ENCODE measurements at places on chromosomes 3 and 15.

GRCh38 chr3:32082721-32083120, 23.7 kb upstream of the GPD1L start:
- no peak for ATAC-seq

- no peak for ATAC-seq
Observed at GRCh38 chr3:111045564-111045963, 26.1 kb upstream of the NECTIN3 start.

DNA sequence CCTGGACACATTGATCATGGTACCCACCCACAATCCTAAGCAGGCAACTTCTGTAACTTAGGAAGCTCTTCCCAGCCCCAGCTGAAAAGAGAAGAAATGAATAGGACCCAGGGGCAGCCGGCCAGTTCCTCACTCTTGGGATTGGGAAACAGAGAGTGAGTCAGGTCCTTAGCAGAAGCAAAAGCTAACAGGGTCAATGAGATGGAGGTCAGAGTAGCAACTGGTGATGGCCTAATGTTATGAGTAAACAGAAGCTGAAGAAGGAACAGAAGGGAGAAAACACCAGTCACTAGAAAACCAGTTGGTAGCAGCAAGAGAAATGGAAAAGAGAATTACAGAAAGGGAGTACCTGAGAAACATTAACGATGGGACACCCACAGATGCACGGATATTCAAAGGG, 20.0 kb downstream of the RIOX2 start:
- ATAC-seq, result no peak

- no peak for ATAC-seq
Observed at GRCh38 chr3:21509731-21510470, 241.1 kb downstream of the ZNF385D start.

DNA sequence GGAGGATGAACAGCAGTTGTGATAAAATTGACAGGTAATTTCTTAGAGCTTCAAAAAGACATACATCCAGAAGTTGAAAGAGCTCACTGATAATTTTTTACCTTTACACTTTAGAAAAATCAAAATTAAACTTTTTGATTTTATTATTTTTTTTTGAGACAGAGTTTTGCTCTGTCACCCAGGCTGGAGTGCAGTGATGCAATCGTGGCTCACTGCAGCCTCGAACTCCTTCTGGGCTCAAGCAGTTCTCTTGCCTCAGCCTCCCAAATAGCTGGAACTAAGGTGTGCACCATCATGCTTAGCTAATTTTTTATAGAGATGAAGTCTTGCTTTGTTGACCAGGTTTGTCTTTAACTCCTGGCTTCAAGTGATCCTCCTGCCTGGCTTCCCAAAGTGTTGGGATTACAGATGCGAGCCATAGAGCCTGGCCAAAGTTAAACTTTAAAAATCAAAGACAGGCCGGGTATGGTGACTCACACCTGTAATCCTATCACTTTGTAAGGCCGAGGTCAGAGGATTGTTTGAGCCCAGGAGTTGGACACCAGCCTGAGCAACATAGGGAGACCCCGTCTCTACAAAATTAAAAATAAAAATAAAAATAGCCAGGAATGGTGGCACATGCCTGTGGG, 21.7 kb downstream of the PLA2G4F start:
- no peak for ATAC-seq

- no peak for ATAC-seq
Observed at GRCh38 chr15:100254285-100254684, 87.5 kb downstream of the ADAMTS17 start.

- peak; percentile 2 for ATAC-seq
Observed at GRCh38 chr3:172709774-172710663, 848 bp downstream of the NCEH1 start.

- ATAC-seq, result no peak
Observed at GRCh38 chr15:60020736-60021135, 16.6 kb downstream of the FOXB1 start.

DNA sequence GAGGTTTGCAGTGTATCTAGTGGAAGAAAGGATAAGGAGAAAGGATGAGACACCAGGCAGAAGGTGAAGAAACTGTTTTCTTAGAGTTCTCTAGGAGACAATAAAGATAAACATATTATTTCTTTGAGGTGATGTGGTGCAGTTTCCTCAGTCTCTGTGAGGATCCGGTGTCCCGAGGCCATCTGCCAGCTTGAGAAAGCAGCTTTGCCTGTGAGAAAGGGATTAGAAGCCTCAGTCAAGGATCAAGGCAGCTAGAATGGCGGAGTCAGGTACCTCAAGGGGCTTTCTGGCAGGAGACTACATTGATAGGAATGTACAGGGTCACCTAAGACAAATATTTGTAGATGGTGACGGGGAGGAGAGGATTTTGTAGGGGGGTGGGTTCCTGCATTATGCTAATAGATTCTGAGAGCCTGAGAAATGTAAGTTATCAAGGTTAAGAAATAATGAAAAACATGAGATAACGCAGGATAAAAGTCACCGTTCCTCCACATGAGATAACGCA, 103.9 kb upstream of the MB21D2 start:
- no peak for ATAC-seq

GRCh38 chr3:159913712-159914414, 74.8 kb upstream of the IL12A start:
- ATAC-seq, result no peak

- no peak for ATAC-seq
Observed at GRCh38 chr3:178131801-178132200, 404.4 kb upstream of the KCNMB2 start.

DNA sequence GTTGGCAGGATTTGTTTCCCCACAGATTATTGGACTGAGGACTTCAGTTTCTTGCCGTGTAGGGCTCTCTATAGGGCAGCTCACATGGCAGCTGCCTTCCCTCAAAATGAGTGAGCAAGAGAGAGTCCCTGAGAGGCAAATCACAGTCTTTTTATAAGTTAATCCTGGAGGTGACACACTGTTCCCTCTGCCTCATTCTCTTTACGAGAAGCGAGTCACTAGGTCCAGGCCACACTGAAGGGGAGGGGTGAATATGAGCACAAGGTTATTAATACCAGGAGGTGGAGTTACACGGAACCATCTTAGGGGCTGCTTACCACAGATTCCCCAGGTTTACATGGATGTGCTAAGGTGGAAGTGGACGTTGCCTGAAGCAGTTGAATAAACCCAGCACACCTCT, 77.0 kb downstream of the LPP start:
- ATAC-seq, result no peak

GRCh38 chr3:13200946-13201345, 127.7 kb upstream of the IQSEC1 start:
- no peak for ATAC-seq

GRCh38 chr3:54222316-54222715, 100.0 kb downstream of the CACNA2D3 start:
- no peak for ATAC-seq

GRCh38 chr3:98812851-98813374, 49.8 kb downstream of the ST3GAL6 start:
- no peak for ATAC-seq

GRCh38 chr3:113105093-113105449, 106.3 kb upstream of the BOC start:
- no peak for ATAC-seq

Data from stimulated activated memory B cell treated with anti-CD40 and anti-IgM and Interleukin-4, amounts not matched to agents 10 μg/mL and 1 μg/mL and 100 μg/mL, for 72 hours (primary cell).